Stimulated activated CD4-positive, alpha-beta T cell treated with anti-CD3 and anti-CD28 coated beads, Interleukin-4, amount 100 ng/mL, for 1 hour (primary cell): ENCODE measurements at places on chromosomes 4 and X.

DNA sequence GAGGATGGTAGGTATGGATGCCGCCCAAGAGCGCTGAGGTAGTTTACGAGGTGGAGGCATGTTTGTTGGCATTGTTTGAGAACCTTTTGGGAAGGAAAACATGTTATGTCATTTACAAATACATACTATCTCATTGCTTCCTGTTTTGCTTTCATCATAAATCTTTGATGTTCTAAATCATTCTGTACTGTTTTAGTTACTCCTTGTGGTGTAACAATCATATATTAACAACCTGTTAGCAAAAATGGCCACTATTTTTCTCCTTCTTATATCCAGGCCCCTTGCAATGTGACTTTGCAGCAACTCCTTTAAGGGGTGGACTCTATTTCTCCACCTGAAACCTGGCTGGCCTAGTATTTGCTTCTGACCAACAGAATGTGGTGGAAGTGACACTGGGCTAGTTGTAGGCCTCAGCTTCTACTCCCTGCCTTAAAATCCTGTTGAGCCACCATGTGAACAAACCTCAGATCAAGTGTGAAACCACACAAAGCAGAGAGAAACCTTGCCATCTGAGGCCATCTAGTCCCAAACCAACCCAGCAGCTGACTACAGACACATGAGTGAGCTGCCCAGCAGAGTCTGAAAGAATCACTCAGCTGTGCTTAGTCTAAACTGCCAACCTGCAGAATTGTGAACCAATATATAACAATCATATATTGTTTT lies 15.8 kb upstream of the CXorf38 start:
- DNase-seq: no peak

DNA sequence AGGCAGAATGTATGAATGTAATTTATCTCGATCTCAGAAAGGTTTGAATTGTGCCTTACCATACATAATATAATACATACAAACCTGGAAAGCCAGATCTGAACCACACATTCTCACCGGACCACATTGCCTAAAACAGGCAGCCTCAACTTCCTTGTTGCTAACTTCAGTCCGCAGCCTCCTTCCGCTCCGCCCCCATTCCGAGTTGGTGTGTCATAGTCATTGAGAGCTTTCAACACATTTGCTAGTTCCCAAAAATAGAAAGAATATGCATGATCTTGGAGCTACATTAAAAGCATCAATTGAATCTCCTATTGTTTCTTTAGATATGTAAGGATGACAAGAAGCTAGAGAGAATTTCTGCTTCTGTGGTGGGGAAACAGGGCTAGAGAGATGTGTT lies 127.2 kb downstream of the ARHGEF9 start:
- no peak for DNase-seq

GRCh38 chrX:100976211-100976610 lies 6.7 kb downstream of the ARL13A start:
- no peak for DNase-seq

DNA sequence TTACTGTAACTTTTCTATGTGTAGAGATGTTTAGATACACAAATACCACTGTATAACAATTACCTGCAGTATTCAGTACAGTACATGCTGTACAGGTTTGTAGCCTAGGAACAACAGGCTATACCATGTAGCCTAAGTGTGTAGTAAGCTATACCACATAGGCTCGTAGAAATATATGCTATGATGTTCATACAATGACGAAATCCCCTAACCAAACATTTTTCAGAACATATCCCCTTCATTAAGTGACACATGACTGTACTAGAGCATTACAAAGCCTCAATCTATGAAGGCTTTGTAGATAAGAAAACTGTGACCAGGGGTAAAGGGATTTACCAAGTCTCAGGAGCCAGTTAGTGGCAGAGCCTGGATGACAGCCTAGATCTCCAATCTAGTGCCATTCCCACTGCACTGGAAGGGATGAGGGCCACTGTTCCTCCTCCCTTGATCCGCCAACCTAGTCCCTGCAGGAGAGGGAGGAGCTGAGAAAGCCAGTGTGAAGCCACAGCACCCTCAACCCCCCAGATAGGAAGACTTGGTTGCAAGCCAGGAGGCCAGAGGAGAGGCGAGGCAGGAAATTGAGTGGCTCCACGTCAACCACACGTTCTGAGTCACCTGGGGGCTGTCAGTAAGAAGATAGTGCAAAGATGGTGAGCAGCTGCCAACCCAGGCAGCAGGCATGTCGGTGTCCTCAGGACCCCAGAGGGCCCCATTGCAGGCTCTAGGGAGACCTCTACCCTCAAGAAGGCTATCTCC lies 227.7 kb downstream of the BCOR start:
- DNase-seq: peak; percentile 60

DNA sequence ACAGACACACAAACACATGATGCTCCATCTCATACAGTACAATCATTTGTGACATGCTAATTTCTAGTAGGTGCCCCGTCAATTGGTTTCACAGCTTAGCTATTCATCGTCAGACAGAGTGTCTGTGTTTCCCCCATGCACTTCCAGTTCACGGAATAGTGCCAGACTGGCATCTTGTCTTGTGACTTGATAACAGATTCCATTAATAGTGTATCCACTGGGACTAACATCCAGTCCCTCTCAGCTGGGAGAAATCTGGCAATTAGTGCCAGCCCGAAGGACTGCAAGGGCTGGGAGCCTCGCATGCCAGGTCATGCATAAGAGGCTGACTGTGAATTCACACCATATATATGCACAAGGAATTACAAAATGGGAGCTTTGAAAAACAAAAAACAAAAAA lies 20.2 kb upstream of the GATB start:
- no peak for DNase-seq
